ENCODE measurements at places on chromosomes 6 and 20.

DNA sequence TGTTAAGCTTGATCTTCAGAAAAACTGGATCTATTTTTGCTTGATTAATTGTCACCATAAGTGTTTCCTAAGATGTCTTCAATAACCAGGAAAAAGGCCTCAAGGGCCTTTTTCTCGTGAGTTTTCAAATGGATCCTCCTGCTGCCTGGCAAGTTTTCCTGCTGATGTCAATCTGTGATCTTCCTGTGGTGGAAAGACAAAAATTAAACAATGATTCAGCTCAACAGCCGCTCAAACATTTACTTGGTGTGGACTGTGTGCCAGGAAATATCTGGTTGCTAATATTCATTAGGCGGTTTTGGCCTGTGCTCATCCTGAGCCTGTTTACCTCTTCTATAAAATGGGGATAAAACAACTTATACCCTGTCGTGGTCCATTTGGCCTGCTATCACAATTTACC lies 35.4 kb upstream of the SSTR4 start:
- no peak for DNase-seq

GRCh38 chr6:160962835-160963623 lies 28.5 kb upstream of the MAP3K4 start:
- DNase-seq: no peak

- no peak for DNase-seq
Measured at GRCh38 chr20:32621071-32621890, 36.1 kb upstream of the NOL4L start.

DNA sequence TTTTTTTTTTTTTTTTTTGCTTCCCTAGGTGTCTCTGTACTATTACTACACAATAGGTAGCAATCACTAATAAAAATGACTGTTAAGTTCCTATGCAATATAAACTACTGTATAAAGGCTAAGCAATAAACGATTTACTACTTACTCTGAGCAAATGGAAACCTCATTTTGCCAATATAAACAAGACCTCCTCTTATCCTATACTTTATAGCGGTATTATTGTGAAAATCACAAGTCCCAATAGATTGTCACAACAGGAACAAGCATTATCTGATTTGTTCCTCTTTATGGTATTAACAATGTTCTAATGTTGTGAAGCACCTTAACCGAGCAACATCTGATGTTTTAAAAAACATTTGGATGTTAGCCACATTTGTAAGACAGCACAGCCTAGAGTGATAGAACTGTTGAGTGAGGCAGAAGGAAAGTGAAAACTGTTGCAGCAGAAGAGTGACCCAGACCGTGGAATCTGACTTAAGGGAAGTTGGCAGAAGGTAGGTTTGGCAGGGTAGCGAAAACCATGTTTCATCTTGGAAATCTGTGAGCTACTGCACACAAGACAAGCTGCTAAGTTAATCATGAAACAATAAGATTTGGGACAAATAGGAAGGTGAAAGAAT lies 94.2 kb downstream of the MYLK4 start:
- no peak for DNase-seq

DNA sequence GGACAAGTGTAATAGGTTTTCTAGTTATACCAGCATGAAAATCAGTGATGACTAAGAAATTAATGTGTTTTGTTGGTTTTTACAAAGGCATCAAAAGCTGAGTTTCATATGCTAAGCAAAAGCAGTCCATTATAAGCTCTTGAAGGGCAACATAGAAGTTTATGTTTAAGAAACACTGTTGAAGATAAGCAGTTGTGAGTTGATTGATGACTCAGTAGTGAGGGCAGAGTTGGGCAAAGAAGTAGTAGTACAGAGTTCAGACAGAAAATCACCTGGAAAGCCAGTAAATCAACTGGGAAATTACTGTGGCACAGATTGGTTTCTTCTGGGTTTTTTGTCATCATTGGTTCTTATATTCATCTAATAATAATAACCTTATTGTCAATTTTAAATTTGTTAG lies 78.0 kb upstream of the SMIM8 start:
- DNase-seq: no peak

DNA sequence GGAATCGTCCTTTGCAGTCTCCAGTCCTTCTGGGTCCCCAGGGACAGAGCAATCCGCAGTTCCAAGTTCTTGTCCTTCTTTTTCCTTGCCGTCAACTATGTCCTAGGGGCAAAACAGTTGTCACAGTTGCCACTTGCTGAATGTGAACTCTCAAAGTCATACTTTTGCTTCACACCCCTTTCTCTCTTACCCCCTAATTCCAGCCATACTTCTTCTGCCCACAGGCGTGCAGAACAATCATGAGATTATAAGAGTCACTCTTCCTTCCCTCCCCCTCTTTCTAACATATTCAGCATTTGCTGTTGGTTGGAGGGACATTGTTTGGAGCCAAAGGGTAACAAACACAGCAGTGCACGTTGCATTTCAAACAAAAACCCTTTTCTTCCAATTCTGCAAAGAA lies 74.4 kb downstream of the BCAS1 start:
- DNase-seq: no peak

Data from GM12865 (cell line).